Substantia nigra (tissue), 51 donors: ENCODE measurements at places on chromosomes 2 and 18.

DNA sequence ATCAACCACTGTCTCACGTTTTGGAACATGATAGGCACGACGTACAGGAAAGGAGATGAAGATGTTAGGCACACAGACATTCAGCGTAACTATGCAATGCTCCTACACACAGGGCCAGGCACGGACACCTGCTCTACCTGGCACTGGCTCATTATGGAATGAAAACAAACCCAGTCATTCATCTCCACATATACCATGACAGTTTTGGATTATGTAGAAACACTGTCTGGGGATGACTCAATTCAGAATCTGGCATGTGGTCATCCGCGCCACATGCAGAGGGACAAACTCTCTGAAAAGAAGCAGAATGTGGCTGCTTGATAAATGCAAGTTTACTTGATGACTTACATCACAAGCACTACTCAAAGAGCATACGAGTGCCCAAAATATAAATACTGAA, 29.5 kb upstream of the NFU1 start:
- DNase-seq, result no peak

- no peak for DNase-seq
These were observed 35.8 kb upstream of the INHBB start for GRCh38 chr2:120310136-120310535.

DNA sequence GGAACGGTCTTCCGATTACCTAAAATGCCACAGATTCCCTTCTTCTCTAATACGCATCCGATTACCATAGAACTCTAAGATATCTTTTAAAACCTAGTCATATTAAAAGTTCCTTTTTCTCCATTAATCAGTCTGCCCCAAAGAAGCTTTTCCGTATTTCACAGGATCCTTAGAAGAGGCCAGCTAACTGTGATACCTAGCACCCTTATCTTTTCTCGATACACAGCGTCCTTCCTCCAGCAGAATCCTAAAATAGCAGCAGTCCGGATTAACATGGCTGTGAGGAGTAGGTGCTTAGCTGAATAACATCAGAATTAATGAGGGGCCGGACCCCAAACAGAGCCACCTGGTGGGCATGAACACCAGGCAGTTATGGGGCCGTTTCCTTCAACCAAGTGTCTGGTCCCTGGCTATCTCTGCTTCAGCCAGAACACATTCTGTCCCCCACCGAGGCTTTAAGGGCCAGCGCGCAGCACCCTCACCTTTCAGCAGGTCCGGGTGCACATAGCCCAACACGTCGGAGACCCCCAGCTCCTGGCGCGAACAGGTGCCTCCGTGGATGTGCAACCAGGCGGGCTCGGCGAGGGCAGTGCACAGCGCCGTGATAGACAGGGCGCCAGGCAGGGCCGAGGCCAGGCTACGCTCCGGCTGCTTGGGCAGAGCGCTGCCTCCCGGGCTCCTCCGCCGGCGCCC, 995 bp downstream of the TMEM127 start:
- DNase-seq, result peak; percentile 44

DNA sequence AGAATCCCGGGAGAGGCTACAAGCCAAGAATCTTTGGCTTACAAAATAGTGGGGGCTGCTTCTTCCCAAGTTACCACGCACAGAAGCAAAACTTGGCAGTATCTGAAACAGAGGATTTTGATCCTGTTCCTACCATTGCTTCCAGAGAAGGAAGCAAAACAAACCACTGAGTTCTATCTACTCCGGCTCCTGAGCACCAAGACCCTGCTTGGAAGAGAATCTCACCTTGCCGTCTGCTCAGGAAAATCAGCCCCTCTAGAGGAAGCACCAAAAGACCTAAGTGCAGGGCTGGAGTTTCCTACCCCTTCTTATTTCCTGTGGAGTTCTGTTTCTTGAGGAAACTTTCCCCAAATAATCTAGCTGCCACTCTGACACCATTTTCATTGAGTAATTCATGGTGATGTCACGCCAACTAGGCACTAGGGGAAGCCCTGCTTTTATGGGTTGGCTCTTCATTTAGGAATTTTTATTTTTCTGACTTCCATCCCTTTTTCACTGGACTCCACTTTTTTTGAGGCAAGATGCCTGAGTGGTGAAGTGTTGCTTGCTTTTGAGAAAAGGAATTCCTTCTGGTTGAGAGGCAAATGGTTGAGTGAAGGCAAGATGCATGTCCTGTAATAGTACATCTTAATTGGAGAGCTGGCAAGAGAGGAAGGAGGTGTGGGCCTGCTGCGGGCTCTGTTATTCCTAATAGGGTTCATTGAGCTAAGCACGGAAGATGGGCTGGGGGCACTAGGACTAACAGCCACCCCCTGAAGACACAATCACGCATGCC, 36.8 kb upstream of the EML4 start:
- DNase-seq, result no peak

DNA sequence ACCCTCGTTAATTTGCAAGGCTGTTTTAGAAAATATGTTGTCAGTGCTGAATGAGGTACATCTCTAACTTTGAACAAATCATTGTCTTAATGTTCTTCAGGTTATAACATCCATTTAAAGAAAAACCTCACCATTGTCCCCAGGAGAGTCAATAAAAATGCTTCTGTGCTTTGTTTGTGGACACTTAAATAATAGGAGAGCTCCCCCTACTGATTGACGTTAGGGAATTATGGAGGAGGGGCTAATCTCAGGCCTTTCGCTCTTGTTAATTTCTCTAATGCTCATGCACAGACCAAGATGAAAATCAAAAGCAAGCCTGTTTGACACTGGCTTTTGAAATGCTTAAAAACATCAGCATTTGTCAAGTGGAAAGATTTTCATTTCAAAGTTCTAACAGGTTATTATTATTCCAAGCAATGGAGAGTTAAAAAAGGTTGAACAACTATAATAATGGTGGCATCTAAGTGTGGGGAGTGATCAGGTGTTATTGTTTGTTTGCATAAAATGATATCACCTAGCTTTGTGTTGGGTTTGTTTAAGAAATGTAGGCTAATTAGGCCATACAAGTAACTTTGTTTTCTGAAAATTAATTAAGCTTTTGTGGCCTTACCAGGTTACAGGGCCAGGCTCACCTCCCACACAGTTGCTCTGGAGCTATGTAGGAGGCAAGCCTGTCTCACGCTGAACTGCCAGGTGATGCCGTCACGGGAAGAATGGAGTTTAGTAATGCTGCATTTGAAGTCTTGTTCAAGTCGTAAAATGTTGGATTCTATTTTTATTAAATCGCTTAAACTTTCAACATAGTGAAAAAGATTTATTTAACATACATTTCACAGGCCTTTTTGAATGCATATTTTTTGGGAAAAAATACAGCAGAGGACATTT, 51.7 kb upstream of the SMIM21 start:
- no peak for DNase-seq

DNA sequence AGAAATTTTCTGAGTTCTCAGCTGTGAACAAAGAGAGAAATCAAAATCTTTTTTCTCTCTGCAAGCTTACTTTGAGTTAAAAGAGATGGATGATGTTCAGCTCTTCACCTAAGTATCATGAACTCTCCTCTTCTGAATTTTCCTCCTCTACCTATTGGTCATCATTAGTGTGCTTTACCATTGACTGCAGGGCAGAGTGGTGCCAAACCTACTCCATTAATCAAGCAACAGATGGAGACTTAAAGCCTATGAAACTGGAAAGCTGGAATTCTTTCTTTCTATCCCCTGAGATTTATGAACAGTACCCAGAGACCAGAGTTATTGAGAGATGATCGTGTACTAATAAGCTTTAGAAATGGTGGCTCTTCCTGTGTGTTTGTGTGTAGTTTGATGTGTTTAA, 31.3 kb upstream of the LINC00305 start:
- no peak for DNase-seq

- DNase-seq, result no peak
These were observed 36.6 kb downstream of the CYP1B1 start for GRCh38 chr2:38039121-38039910.

DNA sequence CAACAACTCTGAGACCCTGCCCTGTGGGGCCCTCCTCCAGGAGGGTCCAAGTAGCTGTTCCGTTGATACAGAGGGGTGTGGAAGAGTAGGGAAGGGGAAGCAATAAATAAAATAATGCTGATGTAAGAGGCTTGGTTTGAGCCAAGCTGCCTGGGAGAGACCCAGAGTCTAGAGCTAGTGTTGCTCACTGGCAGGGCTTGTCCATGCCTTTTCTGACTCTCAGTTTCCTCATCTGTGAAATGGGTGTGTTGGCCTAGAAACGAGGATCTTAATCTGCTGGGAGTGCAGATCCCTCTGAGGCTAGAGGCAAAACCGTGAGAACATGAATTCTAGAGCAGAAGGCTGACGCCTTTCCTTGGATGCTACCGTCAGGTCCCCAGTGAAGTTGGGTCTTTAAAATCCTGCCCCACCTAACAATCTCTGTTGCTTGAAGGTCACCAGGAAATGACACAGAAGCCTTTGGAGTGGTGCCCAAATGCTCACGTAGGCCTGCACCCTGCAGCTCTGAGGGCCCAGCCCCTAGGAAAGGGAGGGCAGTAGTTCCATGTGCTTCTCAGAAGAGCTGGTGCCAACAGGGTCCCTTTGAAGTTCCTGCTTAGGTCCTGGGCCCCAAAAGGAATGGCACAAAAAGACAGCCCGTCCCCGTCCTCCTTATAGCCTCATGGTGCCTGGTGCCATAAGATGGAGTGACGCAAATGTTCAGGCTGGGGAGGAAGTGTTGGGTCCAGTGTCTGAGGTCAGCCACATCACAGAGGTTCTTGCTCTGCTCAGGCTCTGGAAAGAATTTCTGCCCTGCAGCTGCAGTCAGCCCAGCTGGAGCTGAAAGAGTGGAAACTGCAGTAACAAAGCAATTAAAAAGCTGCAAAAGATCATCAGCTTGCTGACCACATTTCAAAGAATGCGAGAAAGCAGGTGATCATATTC, 73.2 kb upstream of the SMAD2 start:
- DNase-seq, result no peak

DNA sequence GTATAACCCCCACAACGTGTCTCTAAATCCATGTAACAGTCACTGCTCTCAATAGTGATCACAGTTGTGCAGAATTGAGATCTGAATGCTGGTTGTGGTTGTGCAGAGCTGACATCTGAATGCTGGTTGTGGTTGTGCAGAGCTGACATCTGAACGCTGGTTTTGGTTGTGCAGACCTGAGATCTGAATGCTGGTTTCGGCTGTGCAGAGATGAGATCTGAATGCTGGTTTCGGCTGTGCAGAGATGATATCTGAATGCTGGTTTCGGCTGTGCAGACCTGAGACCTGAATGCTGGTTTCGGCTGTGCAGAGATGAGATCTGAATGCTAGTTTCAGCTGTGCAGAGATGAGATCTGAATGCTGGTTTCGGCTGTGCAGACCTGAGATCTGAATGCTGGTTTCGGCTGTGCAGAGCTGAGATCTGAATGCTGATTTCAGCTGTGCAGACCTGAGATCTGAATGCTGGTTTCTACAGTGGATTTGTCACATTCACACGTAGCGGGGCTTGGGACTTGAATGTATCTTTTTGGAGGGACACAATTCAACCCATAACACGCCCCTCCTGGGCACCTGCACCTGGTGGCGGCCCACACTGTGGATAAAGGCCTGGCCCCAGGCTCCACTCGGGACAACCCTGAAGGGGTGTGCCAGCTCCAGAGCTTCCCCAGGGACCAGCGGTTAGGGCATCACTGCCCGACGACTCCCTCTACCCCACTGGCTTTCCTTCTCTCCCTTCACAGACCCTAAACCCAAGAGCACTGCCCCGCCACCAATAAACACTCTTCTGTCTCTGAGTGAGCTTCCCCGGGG, 51.1 kb upstream of the SLC66A3 start:
- DNase-seq, result no peak

DNA sequence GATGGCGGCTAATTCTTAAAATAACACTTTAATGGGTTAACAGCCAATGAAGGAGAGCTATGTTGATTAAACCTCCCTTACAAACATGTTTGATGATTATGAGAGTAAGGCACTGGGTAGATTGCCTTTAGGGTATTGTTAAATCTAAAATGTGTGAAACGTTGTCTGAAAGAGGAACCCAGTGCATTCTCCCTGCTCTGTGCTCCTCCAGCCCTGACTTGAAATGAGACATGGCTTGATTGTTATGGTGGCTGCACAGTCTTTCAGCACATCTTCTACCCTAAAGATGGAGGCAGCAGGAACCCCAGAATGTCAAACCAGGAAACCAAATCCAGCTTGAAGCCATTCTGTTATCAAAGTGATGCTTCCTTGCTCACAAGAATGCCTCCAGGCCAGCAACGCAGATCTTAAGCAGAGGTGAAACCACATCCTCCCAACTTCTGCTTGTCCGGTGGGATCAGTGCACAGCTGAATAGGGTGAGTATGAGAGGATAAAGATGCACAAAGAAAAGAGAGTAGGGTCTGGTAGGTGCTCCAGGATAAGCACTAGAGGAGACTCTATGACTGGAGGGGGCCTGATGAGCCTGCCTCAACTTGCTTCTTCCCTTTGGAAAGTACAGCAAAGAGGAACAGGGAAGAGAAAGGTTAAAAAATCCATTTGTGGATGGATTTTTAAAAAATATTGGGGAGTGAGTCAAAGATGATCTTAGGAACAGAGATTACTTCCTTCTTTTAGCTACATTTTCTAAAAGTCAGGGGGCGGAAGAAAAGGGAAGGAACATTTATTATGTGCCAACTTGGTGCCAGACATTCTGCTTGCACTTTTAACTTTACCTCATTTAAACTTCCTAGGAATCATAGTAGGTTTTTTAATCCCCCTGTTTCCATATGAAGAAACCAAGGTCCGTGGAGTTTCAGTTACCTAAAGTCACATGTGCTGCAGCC, 523.0 kb downstream of the TXNL1 start:
- DNase-seq, result no peak

DNA sequence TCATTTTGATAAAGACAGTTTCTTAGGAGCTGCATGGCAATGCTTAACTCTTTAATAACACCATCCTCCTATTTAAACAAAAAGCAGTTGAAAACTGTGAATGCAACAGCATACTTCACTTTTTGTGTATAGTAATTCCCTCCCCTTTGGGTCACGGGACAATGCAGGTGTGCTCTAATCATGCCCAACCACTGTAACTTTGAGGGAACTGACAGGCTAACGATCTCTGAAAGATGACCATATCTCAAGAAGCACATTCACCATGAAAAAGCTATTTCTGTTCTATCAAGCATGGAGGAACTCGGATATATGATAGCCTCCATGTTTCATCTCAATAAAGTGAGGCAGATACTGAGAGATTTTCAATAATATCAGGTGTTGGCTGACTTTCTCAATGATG, 81.1 kb upstream of the CD226 start:
- DNase-seq, result no peak

DNA sequence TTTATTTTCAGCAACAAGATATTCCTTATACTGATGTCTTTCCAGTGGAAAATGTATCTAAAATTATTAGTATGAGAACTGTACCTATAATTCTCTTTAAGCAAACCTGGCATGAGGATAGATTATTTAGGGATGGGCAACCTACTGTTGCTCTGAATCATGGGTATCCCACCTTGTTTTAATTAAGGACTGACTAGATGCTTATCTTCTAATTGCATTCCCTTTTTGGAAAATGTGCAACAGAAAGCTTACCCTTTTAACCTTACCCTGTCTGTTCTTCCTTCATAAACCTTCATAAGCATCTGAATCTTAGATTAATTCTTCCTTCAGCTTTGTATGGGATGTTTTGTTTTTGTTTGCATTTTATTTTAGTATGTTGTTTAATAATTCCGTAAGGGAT, 110.3 kb downstream of the TAF4B start:
- no peak for DNase-seq

- DNase-seq, result no peak
These were observed 429.4 kb downstream of the ARHGAP15 start for GRCh38 chr2:143558665-143559064.
